Panc1 (cell line): ENCODE measurements at places on chromosomes 7 and 10.

- no peak for DNase-seq
These were observed 331.7 kb downstream of the XPNPEP1 start for GRCh38 chr10:109591601-109592000.

DNA sequence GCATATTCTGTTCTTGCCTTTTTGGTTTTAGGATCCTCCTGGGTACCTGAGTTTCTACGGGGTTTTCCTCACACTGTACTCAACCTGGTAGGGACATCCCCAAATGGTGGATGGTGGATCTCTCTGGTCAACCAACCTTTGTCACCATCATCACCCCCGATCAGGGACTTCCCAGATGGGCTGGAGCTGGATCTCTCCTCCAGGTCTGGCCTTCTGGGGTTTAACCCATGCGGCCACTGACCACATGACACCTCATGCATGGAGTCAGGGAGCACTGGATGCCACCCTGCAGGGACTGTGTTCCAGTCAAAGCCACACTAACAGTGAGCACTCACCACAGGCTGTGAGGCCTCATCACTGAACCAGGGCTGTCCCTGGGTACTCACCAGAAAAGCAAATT lies 80.0 kb downstream of the CELF2 start:
- DNase-seq = no peak

- no peak for DNase-seq
These were observed 18.8 kb downstream of the PTTG1IP2 start for GRCh38 chr7:90488220-90488619.

GRCh38 chr10:105509517-105509916 lies 868.4 kb downstream of the SORCS3 start:
- no peak for DNase-seq

DNA sequence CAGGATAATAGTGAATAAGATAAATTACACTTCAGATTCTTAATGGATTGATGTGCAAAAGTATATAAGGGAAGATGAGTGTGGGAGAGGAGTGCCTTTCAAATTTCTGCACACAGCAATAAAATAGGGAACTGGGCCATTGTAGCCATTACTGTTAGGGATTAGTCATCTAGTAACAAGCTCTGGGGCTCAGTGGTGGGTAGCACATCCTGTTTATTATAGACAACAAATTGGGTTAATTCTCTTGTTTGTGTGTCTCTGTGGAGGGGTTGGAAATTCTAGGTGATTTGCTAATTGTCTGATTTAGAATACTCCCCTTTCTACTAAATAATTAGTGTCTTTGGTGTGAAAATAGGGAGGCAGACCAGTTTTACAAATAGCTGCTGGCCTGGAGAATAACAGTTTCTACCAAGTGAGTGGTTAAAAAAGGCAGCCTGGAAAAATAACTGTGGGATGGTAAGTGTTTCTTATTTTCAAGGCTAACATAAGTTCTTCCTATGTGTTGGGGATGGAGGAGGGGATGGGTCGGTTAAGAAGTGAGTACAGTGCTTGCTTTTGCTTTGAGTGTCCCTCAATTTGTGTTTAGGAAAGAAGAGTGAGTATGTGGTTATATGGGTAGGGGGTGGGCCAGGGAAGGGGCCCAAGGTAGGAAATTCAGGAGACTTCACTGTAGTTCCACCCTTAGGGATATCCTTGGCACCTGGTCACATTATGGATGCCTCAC lies 43.3 kb upstream of the TMEM248 start:
- no peak for DNase-seq

DNA sequence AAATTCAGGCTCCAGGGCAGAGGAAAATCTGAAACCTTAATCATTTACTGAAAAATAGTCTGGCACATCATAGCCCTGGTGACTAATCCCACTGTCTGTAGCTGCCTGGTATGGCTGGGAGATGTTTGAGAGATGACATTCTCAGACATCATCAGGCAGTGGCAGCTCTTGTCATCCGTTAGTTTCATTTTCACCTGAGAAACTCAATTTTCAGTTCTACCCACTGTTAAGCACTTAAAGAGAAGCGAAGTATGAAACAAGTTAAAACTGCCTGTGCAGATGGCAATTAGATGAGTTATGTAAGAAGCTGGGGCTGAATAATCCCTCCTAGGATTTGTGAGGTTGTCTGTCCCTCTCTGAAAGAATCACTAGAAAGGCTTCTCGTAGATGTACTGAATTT lies 150.2 kb downstream of the NSUN6 start:
- DNase-seq = no peak

DNA sequence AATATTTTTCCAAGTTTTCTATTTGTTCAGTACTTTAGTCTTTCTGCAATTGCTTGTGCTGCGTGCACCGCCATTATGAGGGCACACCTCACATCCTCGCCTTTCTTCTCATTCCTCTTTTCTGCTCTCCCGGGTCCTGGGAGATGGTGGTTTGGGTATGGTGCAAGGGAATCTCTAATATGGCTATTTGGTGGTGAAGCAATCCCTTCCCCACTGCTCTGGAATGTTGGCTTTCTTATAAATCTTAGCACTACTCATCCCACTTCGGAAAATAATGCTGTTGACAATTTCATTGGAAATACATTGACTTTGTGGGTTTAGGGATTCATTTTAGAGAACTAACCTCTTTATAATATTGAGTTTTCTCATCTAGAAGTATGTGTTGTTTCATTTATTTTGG lies 1.9 kb upstream of the GCK start:
- DNase-seq = no peak

- no peak for DNase-seq
These were observed 128.9 kb downstream of the HDAC9 start for GRCh38 chr7:18624459-18624858.

GRCh38 chr7:124124201-124124600 lies 91.3 kb upstream of the TMEM229A start:
- DNase-seq = no peak

DNA sequence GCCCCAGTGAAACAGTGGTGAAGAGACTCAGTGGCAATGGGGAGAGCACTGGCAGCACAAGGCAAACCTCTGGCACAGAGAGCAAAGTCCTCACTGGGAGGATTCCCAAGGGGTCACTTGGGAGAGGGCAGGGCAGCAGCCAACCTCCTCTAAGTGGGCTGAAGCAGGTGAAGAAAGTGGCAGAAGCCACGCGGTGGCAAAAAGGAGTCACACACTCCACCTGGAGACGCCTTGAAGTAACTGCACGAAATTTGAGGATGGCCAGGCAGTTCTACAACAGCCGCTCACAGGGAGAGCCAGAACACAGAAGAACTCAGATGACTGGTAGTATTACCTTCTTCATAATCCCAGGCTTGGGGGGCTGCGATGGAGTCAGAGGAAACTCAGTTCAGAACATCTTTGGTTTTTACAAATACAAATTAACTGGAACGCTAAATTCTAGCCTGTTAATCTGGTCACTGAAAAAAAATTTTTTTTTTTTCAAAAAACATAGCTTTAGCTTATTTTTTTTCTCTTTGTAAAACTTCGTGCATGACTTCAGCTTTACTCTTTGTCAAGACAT lies 574 bp upstream of the IL6 start:
- no peak for DNase-seq

- no peak for DNase-seq
These were observed 213.4 kb downstream of the AUTS2 start for GRCh38 chr7:69811476-69812308.

DNA sequence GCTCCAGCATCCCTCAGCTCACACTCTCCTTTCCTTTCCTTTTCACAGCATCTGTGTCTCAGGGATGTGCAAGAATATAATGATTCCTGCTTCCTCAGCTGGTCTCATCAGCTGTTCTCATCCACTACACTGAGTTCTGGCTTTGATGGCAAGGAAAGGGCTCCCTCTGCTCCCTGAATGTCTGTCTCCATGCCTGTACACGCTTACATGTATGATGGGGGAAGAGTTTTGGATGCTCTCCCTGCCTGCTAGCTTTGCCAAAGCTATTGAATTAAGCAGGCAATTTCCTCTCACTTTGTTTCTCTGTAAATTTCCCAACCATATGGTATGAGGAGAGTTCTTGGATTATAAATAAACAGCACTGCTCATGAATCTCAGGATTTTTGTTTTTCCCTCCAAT lies 254.5 kb downstream of the SORCS3 start:
- no peak for DNase-seq

GRCh38 chr7:100568176-100568895 lies 5.4 kb downstream of the SAP25 start:
- no peak for DNase-seq

DNA sequence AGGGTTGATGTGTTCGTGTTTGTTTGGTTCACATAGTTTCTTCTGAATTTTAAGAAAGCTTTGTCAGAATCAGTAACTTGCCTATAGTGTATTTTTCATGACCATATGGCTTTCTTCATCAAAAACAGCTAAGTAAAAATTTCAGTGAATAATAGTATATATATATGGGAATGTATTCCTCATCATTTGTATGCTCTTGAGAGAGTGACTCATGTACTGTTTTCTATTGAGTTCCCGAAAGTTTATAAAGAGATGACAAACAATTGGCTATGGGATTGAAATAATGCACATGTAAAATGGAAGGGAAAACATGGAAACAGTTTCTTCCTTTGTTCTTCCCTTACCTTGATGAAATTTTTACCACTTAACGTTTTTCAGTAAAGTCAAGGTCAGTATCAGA lies 56.4 kb downstream of the KAT6B start:
- no peak for DNase-seq

GRCh38 chr7:16743236-16743635 lies 10.3 kb upstream of the TSPAN13 start:
- no peak for DNase-seq

DNA sequence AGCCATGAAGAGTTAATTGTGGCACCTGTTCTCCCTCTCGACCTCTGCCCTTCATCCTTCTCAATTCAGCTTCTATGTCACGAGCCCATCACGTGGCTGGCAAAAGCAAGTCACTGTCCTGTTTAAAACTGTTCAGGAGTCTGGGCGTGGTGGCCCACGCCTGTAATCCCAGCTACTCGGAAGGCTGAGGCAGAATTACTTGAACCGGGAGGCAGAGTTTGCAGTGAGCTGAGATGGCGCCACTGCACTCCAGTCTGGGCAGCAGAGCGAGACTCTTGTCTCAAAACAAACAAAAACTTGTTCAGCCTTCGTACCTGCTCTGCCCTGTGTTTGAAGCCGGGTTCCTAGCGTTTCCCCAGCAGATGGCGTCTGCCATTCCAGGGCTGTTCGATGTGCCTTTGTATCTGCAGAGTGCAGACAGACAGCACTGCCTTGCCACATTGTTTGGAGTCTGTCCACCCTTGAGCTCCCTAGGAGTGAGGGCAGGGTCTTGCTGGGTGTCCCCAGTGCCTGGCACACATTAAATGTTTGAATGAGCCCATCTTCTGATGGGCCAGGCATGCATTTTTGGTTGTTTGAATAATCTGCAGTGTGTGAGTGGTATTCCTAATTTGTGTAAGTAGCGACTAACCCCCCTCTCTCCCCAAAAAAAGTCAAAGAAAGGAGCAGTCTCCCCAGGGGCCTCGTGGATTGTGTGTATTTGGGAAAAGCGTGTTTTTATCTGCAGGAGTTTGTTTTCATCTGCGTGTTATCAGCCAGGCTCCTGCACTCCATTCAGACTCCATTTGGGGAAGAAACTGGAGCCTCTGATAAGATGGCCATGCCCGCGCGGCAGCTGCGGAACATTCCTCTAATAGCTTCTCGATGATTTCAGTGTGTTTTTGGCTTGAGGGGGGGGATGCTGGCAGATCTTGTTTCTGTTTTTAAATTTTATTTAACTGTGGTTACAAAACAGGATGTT lies 61.2 kb downstream of the DNAJB6 start:
- DNase-seq = no peak

- no peak for DNase-seq
These were observed 1.3 kb upstream of the CPA1 start for GRCh38 chr7:130379019-130379418.

GRCh38 chr7:108735814-108736213 lies 166.1 kb downstream of the DNAJB9 start:
- no peak for DNase-seq

- DNase-seq = no peak
These were observed 399 bp upstream of the OGDHL start for GRCh38 chr10:49762566-49762877.

DNA sequence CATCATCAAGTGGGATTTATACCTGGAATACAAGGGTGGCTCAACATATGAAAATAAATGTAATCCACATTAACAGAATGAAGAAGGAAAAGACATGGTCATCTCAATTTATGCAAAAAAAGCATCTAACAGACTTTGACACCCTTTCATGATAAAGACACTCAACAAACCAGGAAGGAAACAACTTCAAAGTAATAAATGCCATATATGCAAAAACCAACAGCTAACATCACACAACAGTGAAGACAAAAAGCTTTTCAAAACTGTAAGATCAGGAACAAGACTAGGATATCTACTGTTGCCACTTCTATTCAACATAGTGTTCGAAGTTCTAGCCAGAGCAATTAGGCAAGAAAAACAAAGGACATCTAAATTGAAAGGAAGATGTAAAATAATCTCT lies 22.9 kb downstream of the TNPO3 start:
- no peak for DNase-seq

GRCh38 chr7:84202855-84203254 lies 8.3 kb upstream of the SEMA3A start:
- DNase-seq = no peak

DNA sequence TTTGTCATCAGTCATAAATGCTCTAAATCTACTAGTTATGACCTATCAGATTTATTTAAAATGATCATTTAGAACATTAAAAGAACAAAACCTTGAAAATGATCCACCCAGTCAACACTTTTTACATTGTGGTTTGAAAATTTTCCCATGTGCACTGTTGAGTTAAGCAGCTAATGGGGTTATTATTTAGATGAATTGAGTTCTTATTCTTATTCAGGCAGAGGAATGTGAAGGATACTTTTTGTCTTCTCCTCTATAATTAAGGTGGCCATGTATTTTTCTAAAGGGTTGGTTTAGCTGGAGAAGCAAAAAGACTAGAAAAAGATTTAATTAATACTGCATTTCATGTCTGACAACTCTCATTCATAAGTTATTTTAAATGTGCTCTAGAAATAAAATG lies 74.9 kb upstream of the FEZF1 start:
- DNase-seq = no peak

GRCh38 chr10:44316187-44316921 lies 68.5 kb downstream of the CXCL12 start:
- no peak for DNase-seq

- no peak for DNase-seq
These were observed 512.0 kb downstream of the KIF20B start for GRCh38 chr10:90213346-90213745.

- no peak for DNase-seq
These were observed 93.8 kb downstream of the GAD2 start for GRCh38 chr10:26310361-26310760.

- no peak for DNase-seq
These were observed 132.6 kb upstream of the ZEB1 start for GRCh38 chr10:31186225-31187000.

- no peak for DNase-seq
These were observed 141.7 kb upstream of the VKORC1L1 start for GRCh38 chr7:65731129-65731528.
